Stimulated activated CD8-positive, alpha-beta memory T cell treated with anti-CD3 and anti-CD28 coated beads, Interleukin-4, amount 100 ng/mL, for 48 hours (primary cell): ENCODE measurements at places on chromosomes 1 and 21.

GRCh38 chr1:46197560-46197963 is 672 bp downstream of the POMGNT1 start:
- DNase-seq = no peak

DNA sequence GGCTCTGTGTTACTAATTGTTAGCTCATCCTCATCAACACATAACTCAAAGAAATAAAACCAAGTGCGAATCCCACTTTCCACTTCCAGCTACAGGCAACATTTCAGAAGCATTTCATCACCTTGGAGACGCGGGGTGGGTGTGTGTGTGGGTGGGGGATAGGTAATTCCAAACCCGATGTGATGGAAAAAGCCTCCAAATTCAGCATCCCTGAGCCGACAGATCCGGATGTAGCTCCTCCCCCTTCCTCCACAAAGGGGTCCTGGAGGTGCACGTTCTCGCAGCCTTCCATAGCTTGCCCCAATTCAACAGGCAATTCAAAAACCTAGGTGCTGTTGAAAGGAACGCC is 486 bp downstream of the HSPA13 start:
- peak; percentile 58 for DNase-seq

DNA sequence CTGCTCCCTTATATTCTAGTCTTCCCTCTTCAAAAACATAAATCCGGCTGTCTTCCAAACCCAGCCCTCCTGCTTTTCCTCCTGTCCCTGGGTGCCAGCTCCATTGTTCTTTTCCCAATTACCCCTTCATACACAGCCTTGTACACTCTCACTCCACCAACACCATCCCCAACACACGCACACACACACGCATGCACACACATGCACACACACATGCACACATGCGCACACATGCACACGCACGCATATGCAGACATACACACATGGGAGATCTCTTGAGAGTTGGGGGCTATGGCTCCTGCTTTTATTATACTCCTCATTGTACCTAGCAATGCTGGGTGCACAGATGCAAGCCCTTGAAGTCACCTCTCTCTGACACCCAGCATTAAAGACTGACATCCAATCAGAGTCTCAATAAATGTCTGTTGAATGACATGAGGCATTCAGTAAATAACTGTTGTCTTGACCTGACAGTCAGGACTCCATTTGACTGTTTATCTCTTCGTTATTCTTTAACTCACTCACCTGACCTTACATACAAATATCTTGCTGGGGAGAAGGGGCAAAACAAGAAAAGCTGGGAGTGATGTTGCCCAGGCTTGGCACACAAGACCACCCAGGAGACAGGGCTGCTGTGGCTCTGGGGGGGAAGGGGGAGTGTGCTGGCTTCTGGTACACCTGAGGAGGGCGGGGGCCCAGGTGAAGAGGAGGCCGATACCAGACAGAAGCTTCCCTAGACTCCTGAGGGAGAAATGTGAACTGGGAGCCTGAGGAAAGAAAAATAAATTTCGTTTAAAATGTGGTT is 16.0 kb downstream of the ABCA4 start:
- DNase-seq = no peak

DNA sequence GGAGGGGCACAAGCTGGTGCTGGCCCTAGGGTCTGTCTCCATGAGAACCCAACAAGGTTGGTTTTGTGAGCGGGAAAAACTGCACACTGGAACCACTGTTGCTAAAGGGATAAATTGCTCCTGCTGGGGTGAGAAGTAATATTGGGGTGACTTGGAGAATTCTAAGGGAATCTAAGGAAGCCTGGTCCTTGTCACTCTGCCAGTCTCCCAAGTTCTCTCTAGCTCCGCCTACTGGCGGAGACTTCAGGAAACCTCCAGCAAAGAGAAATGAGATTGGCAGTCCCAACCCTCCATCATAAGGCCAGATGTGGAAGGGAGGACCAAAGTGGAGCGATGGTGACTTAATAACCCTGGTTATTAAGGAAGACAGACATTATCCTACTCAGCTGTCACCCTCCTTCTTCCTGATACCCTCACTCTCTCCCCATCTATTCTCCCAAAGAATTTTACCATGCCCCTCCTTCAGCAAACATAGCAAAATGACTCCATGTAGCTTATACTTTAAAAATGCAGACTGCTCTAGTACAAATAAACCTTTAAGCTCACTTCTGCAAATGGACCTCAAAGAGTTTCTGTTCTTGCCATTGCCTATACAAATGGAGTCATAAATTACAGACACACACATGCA is 2.7 kb downstream of the LCE1F start:
- DNase-seq = no peak
